Prostate gland (tissue), 2 donors: ENCODE measurements at places on chromosomes 2 and 18. TPM values are rescaled to one million over a fixed set of nuclear protein-coding genes. Genes with fewer than 3 reads are reported as not detected.
A peak's percentile ranks its signal among the peaks of the same experiment; 100 is the strongest.

Gene ITGA4
- 6.4 TPM for total RNA-seq

DNA sequence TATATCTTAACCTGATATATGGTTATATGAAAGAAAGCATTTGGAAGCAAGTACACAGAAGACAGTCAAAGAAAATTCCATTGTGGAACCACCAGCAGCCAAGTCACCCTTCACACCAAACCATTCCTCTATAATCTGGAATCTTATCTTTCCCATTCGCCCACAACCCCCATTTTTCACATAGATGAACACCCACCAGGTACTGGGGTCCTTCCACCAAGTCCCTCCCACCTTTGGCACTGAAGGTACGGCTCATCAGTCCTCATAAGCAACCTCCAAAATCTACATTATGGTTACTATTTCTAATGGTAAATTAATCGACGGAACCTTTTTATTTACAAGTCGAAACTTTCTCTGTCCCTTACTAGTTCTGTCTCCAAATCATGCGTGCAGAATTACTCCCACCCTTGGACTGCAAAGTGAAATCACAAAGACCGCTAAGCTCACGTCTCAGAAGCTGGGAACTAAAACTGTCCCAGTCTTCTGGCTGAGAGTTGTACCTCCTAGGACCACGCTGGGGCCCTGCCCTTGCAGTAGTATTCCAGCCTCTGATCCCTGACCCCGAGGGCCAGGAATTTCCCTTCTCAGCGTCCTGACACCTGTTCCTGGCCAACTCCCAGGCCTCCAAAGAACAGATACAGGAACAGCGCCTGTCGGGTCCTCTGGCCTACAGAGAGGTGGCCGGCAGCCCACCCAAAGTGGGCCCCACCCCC is 702 bp downstream of the OLA1 start:
- peak overlapping the region; percentile 87 for H3K4me3 ChIP-seq
- H3K36me3 ChIP-seq: no peaks in the 10 kb centered on the region
- peak overlapping the region; percentile 85 for H3K27ac ChIP-seq
- no peaks in the 10 kb centered on the region for H3K4me1 ChIP-seq
- peak; percentile 7 for DNase-seq

- no peak for DNase-seq
- no peaks in the 10 kb centered on the region for H3K4me1 ChIP-seq
- no peak overlapping the region for H3K27ac ChIP-seq
- H3K4me3 ChIP-seq: no peak overlapping the region
- no peaks in the 10 kb centered on the region for H3K36me3 ChIP-seq
These were observed 259.0 kb downstream of the NBAS start for GRCh38 chr2:15302154-15302553.

GRCh38 chr2:45759310-45759851 is 107.9 kb downstream of the PRKCE start:
- no peak for DNase-seq
- H3K36me3 ChIP-seq: no peaks in the 10 kb centered on the region
- no peak overlapping the region for H3K27ac ChIP-seq
- H3K27me3 ChIP-seq: no peaks in the 10 kb centered on the region
- no peak overlapping the region for H3K4me3 ChIP-seq

Gene HOXD13
- 10.6 TPM for total RNA-seq

Gene TMEM169
- total RNA-seq: 1.1 TPM

DNA sequence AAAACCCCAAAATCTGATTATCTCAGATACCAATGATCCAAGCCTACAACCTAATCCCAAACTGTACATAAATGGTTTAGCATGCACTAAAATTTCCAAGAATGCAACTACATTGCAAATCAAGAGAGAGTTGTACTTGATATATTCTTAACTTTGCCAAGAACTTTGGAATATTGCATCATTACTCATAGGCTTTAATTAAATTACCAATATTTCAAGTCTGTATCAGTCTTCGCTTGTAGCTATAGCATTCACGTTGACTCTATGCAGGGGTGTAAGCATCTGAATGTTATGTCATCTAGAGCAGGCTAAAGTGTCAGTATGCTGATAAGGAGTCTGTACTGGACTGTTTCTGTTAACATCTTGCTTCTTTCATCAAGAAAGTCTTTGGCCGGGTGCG is 56.3 kb downstream of the FOXI3 start:
- DNase-seq: no peak
- no peaks in the 10 kb centered on the region for H3K36me3 ChIP-seq
- no peaks in the 10 kb centered on the region for H3K27me3 ChIP-seq
- H3K4me3 ChIP-seq: no peak overlapping the region
- H3K27ac ChIP-seq: no peak overlapping the region

DNA sequence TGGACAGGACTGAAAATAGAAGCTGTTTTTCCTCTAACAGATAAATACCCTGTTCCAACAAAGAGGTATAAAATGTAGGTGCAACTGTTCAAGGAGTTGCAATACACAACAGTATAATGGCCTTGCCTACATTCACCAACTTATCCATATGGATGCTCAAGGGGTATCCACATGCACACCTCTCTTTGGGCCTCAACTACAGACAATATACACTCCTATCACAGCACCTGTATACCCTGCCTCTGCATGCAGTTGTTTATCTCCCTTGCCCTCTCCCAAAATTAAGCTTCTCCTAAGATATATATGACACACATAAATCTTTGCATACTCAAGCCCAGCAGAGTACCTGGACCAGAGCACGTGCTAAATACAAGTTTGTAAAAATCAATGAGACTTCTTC is 37.3 kb downstream of the DARS1 start:
- no peak overlapping the region for H3K4me3 ChIP-seq
- no peaks in the 10 kb centered on the region for H3K27me3 ChIP-seq
- DNase-seq: no peak

- H3K4me3 ChIP-seq: no peak overlapping the region
- no peaks in the 10 kb centered on the region for H3K36me3 ChIP-seq
- H3K27me3 ChIP-seq: no peaks in the 10 kb centered on the region
- DNase-seq: peak; percentile 5
- no peak overlapping the region for H3K27ac ChIP-seq
- H3K4me1 ChIP-seq: peaks cover 5% of the 10 kb centered on the region
These were observed 268.8 kb downstream of the ARHGAP15 start for GRCh38 chr2:143397884-143398614.

- peaks cover 14% of the 10 kb centered on the region for H3K27me3 ChIP-seq
- no peaks in the 10 kb centered on the region for H3K4me1 ChIP-seq
- no peak overlapping the region for H3K4me3 ChIP-seq
- H3K36me3 ChIP-seq: no peaks in the 10 kb centered on the region
- DNase-seq: no peak
These were observed 5.0 kb downstream of the TACR1 start for GRCh38 chr2:75194184-75194868.
